ENCODE measurements at places on chromosomes 4 and X. TPM values are rescaled to one million over a fixed set of nuclear protein-coding genes. Genes with fewer than 3 reads are reported as not detected.

DNA sequence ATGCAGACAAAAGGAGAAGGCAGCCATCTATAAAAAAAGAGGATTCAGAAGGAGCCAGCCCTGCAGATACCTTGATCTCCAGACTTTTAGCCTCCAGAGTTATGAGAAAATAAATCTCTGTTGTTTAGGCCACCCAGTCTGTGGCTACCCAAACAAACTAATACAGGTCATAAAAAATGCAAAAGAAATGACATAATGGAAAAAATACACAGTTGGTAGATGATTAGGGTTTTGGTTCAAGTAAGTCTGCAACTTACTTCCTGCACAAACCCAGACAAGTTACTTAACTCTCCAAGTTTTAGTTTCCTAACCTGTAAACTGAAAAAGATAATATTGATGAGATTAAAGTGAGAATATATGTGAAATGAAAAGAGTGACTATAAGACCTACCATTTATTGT is 11.3 kb downstream of the QDPR start:
- no peak for DNase-seq

- DNase-seq = no peak
Observed at GRCh38 chr4:112674376-112674775, 37.4 kb downstream of the LARP7 start.

SYP gene
- 1.0 TPM for total RNA-seq

ADH6 gene
- not detected for total RNA-seq

DNA sequence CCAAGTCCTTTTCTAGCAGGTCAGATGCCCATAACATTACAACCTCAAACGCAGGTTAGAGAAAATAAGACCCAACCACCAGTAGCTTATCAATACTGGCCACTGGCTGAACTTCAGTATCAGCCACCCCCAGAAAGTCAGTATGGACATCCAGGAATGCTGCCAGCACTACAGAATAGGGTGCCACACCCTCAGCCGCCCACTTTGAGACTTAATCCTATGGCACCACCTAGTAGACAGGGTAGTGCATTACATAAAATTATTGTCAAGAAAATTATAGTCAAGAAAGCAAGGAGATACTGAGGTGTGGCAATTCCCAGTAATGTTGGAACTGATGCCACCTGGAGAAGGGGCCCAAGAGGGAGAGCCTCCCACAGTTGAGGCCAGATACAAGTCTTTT is 19.9 kb upstream of the TRIM61 start:
- DNase-seq = no peak
